ENCODE measurements at places on chromosomes 2 and 18.

DNA sequence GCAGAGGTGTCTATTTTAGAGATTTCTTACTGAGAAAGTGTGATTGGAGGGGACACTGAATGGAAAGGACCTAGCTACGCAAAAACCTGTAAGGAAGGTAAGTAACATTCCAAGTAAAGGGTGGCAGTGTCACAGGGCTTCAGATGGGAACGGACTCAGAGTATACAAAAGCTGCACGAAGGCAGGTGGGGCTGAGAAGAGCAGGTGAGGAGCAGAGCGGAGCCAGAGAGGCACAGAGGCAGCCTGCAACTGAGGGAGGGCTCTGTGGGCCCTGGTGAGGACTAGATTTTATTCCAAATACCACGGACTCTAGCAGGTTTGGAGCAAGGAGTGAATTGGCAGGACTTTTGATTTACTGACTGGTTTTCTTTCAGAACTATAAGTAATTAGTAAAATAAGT is 331.3 kb upstream of the PKDCC start:
- DNase-seq = no peak

DNA sequence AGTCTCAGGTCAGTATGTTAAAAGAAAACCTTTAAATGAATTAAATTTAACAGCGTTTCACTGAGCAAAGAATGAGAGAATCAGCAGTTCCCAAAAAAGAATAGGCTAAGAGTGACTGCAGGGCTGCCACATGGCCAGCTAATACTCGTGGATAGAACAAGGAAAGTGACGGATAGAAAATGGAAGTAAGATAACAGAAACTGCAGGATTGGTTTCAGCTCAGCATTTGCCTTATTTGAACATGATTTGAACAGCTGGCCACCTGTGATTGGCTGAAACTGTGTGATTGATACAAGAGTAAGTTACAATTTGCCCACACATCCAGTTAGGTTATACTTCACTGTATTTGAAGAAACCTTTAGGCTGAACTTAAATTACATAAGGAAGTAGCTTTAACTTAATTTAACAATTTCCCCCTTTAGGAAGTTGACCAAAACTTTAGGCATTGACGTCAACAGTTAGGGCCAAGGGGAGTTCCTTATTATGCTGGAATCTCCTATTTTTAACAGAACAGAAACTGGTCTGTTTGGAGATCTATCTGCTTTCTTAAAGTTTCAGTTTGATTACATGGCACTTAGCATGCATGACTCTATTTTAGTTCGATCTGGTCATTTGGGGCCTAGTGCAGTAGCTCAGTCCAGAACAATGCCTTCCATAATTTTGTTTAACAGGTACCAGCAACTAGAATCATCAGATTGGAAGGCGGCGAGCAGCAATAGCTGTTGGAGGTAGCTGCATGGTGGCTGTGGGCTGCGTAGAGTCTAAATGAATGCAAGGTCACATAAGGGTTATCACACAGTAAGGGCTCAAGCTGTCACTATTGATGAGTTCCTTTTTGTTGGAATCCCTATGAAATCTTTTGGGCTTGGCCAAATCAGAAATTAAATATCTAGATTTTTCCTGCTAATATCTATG is 143.4 kb downstream of the TRIM43 start:
- no peak for DNase-seq

- peak; percentile 62 for DNase-seq
These were observed 570.1 kb downstream of the PLCL1 start for GRCh38 chr2:198374375-198375082.

- peak; percentile 67 for DNase-seq
These were observed 284.7 kb downstream of the CMPK2 start for GRCh38 chr2:6580982-6581381.

GRCh38 chr2:12862541-12862940 is 145.8 kb downstream of the TRIB2 start:
- DNase-seq = no peak

DNA sequence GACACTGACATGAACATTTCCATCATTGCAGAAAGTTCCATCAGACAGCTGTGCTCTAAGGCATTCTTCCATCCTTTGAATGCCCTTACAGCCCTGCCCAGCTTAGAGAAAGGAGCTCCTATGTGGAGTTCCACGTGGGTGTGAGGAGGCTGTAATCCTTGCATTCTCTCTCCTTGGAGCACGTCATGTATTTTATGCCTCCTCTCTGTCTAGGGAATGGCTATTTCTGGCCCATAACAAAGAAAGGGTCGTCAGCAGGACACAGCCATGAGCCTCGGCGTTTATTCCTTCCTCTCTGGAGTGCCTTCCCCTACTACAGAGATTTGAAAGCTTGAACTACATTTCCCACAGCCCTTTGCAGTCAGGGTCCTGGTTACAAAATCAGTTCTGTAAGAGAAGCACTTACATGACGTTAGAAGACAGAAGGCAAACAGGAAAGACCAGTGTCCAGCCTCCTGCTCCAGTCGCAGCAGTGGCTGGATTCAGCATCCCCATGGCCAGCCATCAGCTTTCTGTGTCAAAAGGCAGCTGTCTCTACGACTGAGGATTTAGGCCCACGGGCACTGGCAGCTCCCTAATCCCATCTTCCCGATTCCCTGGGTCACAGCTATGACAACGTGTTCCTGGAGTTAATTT is 234.9 kb downstream of the TFCP2L1 start:
- DNase-seq = no peak

DNA sequence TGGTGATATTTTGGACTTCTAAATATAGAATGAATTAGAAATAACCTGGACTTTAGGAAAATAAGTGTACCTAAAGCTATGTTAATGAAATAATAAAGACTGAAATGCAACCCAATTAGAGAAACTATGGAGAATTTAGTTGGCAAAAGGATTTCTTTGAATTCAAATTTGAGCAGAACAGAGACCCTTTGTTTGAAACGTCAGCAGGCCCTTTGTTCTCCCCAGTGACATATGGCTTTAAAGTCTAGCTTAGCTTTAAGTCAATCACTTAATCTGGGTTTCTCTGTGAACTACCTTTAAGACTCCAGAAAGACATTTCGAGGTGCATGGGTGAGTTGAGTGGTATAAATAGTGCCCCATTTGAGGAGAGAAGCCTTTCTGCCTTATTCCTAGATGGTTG is 130.5 kb upstream of the CREB1 start:
- no peak for DNase-seq

DNA sequence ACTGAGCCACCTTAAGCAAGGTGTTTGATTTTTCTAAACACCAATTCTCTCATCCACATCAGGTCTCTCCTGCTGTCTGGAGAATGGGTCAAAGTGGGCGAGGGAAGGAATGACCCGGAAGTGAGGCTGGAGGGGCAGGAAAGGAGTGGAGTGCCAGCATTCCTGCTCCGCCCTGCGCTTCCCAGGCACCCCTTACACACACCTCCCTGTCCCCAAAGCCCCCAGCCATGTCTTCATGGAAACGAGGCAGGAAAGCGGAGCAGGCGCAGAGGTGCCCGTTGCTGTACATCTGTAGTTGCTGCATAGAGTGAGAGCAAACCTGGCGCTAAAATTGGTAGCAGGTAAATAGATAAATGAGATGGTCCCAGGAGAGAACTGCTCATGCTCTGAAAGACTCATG is 27.2 kb upstream of the NT5DC4 start:
- DNase-seq = no peak

DNA sequence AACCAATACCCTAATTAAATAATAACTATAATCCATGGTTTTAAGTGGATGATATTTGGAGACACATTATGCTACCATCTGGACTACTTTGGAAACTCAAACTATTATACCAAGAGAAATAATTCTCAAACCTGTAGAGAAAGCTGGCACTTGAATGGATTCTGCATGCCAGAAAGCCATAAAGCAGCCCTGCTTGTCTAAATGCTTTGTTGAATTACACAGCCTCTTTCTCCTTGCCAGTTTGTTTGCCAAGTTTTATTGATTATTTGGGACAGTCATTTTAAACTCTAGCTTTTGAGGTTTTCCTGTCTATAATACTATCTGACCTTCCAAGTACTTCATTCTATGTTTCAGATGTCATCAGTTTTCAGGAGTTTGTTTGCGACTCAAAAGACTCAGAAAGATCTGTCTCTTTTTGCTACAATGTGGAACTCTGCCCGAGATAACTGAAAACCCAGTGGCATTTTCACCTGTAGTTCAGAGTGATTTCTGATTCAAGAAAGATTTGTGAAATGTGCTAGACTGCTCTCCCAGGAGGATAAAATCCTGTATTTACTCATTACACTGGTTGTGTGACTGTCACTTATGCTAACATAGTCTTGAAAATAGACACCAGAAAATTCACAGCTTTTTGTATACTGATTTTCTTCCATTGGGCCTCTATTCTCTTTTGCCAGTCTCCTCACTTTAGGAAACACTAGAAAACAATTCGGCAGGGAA is 29.2 kb upstream of the MBOAT2 start:
- no peak for DNase-seq

- DNase-seq = peak; percentile 85
These were observed 625 bp upstream of the NBAS start for GRCh38 chr2:15561574-15562344.

GRCh38 chr2:48069769-48070168 is 163.5 kb upstream of the FBXO11 start:
- DNase-seq = no peak

GRCh38 chr18:53772293-53772692 is 452.2 kb downstream of the MBD2 start:
- no peak for DNase-seq

GRCh38 chr18:25103468-25104155 is 248.4 kb downstream of the ZNF521 start:
- DNase-seq = no peak

- no peak for DNase-seq
These were observed 70.8 kb downstream of the KCNE4 start for GRCh38 chr2:223122781-223123180.

DNA sequence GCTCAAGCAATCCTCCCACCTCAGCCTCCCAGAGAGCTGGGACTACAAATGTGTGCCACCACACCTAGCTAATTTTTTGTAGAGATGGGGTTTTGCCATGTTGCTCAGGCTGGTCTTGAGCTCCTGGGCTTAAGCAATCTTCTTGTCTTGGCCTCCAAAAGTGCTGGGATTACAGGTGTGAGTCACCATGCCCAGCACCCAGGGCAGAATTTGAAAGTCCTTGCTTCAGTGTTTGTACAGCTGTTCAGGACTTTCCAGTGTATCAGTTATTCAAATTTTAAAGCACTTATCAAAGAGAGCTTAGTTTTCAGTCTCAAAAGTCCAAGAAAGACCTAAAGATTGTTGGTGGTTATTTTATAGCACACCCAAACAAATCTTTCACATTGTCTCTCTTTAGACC is 43.6 kb upstream of the VPS54 start:
- DNase-seq = peak; percentile 74

DNA sequence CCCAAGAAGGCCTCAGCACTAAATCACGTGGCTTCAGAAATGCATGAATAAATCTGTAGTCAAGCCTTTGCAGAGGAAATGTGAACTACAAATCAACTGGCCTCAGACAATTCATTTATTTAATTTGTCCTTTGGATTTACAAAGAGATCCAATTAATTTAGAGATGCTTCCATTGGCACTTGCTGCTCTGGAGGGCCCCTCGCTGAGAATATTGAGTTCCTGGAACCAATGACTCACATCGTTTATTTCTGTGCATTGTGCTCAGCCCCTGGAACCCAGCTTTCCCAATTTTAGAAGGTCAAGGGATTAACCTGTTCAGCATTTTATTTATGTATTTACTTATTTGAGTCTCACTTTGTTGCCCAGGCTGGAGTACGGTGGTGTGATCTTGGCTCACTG is 47.2 kb upstream of the MGAT4A start:
- no peak for DNase-seq

- no peak for DNase-seq
These were observed 138.9 kb downstream of the CDC42EP3 start for GRCh38 chr2:37532503-37532902.

DNA sequence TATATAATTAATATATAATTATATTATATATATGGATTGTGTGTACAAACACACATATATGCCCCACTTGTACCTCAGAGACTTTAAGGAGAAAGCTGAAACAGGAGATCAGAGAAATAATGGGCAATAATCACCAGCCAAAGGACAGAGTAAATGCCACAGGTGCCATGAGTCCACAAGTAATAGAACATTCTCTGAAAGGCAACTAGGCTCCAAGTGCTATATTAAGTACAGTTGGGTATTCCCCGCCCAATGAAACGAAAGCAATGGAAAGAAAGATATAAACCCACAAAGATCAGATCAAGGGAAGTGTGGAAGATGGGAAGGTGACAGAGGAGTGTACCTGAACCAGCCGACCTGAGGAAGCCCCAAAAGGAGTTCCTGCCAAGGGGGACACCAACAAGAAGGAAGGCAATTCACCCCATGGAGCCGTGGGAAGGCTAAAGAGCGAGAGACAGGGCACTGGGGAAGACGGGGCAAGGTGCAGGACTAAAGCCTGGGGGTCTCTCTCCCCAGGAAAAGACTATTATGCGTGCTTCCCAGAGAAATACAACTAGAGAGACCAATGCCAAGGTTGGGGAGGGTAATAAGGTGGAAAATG is 19.0 kb downstream of the DYM start:
- no peak for DNase-seq

- no peak for DNase-seq
These were observed 91.9 kb upstream of the LRP1B start for GRCh38 chr2:142222715-142223114.

GRCh38 chr2:225742487-225742886 is 343.0 kb downstream of the NYAP2 start:
- DNase-seq = no peak

DNA sequence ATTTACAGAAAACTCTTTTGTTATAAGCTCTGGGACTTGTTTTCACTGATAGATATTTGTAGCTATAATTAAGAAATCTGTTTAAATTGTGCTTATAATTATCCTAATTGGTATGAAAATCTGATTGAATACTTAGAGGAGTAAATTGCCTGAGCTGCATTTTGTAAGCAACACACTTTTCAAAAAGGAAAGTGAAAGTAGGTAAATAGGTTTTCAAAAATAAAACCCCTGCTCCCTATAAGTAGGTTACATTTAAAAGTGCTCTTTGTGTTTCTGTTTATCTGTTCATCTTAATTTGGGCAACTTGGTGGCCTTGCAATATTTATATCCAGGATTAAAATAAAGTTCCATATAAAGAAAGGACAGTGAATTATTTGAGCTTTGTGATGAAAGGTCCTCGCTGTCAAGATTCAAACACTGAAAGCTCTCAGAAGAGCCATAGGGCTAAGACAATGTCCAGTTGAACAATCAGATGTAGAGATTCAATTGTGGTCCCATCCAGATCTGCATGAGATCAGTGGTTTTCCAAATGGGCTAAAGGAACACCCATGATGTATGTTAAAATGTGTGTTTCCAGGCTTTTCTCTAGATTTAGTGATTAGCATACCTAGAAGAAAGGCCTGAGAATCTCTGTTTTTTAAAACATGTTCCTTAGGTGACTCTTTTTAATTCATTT is 371.6 kb downstream of the RPRM start:
- no peak for DNase-seq

Measured in fibroblast of lung (primary cell).